CD4-positive, alpha-beta T cell treated with Interleukin-21 for 1 hour (primary cell): ENCODE measurements at places on chromosomes 4 and X.

- DNase-seq = peak; percentile 83
Observed at GRCh38 chr4:139176302-139177048, 543 bp downstream of the ELF2 start.

- DNase-seq = no peak
Observed at GRCh38 chrX:23765868-23766267, 17.1 kb upstream of the SAT1 start.

GRCh38 chr4:182228991-182229577 lies 14.1 kb upstream of the TENM3 start:
- DNase-seq = no peak

DNA sequence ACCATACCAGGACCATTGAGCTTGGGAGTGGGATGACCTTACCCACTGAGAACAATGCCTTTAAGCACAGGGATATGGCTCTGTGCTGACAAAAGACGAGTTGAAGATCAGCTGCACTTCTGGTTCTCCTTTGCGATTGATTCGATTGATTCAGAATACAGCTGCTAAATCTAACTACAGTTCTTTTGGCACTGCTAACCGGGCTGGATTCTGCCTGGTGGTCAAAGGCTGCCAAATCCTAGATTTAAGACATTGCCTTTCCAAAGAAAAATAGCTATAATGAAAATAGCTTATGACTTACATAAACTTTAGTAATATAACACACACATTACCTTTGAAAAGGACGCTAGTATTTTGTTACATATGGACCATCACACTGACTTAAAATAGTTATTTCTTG lies 18.3 kb downstream of the RAP2C start:
- no peak for DNase-seq

GRCh38 chr4:186808630-186809018 lies 85.0 kb upstream of the FAT1 start:
- DNase-seq = no peak

- DNase-seq = no peak
Observed at GRCh38 chr4:78645853-78646757, 94.5 kb downstream of the ANXA3 start.

GRCh38 chr4:38179690-38180377 lies 219.6 kb downstream of the PTTG2 start:
- DNase-seq = peak; percentile 79

DNA sequence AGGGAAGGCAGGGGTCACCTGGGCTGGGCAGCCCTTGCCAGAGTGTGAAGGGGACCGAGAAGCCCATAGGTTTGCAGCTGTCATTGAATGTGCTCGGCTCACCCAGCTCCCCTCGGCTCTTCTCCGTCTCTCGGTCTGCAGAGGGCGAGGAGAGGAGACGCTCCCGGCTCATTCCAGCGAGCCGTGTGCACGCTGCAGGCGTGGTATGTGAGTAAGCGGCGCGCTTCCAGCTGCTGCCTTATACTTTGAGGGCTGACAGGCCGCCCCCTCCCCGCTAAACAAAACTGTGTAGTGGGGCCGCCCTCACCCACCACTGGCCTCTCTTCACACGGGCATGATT lies 23.0 kb upstream of the BCORL1 start:
- no peak for DNase-seq

DNA sequence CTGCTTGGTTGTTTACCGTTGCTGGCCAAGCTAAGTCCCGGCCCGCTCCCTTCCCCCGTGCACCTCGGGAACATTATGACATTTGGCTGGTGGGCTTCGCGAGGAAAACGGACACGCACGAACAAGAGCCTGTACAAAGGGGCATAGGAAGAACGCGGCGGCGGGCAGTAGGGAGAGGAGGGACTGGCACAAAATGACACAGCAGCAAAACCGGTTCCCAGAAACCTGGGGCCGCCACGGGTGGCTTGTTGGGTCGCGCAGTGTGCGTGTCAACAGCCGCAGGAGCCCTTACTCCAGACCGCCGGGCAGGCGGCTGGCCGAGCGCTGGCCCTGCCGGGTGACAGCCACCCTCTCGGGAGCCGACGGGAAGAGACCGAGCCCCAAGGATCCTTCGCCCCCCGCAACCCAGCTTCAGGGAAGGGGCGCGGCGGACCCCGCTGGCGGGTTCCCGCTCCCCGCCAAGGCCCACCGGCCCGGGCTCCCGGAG lies 1.6 kb upstream of the LIN54 start:
- no peak for DNase-seq

GRCh38 chr4:46425775-46426400 lies 36.0 kb upstream of the GABRA2 start:
- no peak for DNase-seq

GRCh38 chrX:43644124-43644701 lies 11.9 kb upstream of the MAOA start:
- DNase-seq = no peak
